ENCODE measurements at places on chromosomes 5 and 9.

DNA sequence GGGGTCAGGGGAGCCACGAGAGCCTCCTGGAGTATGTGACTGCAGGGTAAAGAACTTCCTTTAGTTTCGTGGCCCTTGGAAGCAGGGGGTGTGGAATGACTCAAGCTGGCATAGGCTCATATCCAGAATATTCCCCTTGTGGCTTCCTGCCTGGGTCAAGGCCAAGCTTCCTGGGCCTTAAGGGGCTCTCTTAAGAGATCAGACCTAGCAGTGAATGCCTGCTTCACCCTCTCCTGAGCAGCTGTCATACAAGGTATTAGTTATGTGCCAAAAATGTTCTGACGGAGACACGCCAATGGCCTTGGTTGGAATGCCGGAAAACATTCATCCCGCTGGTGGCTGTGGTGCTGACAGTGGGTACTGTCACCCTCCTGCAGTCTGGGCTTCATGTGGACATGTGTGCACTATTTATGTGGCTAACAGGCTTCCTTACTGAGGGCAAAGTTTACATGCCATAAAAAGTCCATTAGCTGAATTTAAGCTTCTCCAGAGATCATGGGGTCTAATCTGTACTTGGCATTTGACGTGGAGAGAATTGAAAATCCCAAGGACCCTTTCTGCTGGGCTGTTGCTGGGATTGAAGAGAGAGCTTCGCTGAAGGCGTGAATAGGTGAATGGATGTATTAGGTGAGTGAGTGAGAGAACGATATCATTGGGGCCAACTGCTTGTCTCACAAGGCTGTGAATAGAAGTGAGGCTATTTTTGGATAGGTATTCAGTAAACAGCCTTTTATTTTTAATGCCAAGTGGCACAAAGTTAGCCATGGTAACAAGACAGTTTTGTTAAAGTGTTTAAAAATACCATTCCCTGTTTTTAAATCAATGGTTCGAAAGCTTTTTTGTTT lies 156.8 kb downstream of the MACROH2A1 start:
- DNase-seq: peak; percentile 90

DNA sequence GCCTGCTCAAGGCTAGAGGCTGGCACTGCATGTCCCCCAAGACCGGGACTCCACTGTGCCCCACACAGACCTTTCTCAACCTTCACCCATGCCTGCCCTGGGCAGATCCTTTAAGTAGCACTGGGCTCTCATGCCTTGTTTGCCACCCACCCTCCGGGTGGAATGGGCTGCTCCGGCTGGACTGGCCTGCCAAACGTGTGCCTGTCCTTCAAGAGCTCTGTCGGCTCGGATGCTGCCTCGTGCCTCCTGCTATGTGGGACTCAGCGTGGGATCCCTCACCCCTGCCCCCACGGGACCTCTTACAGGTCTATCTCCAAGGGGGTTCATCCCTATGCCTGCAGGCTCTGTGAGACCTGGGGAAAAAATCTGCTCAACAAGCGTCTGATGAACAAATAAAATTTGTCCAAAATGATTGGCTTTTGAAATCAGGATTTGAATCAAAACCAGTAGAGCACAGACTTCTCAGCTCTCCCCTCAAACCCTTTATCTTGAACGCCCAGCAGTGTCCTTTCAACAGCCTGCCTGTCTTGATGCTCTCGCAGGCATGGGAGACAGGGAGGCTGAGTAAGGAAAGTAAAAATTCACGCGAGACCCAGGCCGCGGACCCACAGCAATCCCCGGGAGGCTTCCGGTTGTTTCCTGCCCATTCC lies 56.3 kb downstream of the CRB2 start:
- DNase-seq: no peak

GRCh38 chr5:109690975-109691574 lies 1.3 kb downstream of the MAN2A1 start:
- peak; percentile 82 for DNase-seq

DNA sequence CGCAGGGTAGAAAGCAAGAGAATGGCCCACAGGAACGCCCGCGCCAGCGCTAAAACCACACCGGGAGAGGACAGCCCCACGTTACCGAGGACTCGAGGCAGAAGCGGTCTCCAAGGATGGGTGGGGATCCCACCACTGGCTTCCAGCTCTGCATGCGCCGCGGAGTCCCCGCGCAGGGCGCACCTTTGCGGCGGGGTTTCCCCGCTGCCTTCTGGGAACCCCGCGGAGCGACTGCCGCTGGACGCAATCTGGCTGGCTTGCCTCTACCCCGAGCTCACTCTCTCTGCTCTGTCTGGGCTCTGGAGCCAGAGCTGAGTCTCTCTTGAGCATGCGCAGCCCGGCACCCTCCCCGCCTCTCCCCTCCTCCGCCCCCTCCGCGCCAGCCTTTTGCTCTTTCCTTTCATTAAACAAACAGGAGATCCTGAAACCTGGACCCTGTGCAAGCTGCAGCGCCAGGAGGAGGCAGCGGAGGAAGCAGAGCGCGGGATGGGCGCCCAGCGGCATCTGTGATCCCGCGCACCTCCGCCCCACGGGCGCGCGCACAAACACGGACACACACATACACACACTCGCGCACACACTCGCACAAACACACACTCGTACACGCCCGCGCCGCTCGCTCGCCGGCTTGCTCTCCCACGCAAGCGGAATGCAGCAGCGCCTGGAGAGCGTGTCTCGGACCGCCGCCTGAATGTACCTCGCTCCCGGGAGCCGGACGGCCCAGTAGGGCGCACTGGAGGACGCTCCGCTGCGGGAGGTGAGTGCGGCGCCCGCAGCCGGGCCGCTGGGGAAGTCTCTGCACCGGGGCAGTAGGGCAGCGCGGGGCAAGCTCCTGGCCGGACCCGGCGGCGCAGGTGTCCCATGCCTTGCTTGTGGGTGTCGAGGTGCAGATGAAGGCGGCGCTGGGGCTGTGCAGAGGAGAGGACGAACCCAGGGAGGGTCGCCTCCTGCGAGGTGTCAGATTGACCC lies at the start of gene PLPPR1:
PLPPR1 (plus strand) TSS at position 382 of the 969 bp plus-strand sequence.
- peak; percentile 22 for DNase-seq

GRCh38 chr9:87519461-87519860 lies 21.8 kb downstream of the DAPK1 start:
- no peak for DNase-seq

DNA sequence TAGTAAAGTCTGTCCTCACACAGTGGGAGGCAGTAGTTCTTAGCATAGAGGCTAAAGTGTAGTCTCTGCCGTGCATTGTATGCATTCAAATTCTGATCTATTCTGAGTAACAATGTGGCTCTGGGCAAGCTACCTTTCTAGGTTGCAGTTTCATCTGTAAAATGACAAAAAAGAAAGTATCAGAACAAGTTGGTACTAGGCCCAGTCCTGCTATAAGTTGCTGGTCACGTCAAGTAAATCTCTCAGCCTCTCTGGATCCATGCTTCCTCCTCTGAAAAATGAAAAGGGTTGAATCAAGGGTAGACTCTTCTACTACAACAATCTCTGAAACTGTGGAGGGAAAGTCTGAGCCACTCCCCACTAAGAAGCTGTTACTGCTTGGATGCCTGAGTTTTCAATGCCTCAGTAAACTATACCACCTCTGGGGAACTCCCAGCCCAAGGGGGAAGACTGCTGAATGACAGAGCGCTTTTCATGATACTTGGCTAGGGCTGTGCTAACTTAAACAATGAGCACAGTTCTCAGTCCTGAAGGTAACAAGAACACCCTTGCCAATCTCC lies 34.5 kb upstream of the SPARC start:
- no peak for DNase-seq

DNA sequence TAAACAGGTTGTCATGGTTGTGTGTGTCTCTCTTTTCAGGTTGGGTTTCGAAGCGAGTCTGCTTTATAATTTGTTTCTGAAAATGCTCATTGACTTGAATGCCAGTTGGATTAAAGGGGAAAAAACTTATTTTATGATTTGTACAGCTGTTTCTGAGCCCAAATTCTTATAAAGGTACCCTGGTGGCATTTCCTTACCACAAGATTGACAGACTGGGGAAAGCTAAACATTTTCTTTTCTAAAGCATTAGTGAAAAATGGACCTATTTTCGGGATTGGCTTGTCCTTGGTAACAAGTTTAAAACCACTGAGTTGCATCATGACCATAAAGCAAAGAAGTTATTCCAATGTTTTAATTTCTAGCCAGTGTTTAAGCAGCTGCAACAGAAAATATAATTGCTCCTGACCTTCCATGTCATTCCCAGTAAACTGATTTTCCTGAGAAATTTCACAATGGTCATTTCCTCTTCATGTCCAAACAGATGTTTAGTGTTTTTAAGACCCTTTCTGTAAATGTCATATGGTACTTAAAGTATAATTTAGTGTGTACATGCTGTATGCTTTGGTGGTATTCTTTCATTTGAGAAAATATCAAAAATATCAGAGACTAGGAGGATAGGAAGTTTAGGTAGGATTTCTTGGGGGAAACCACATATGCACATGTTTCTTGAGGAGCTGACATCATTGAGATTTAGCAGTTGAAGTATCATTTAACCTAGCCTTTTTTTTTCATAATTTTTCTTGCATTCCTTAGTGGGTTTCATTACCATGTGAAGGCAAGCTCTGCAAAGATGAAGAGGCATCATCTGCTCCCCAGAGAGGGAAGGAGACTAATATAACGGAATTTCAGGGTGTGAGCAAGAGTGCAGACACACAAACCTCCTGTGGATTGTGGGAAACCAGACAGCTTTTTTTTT lies 667.1 kb upstream of the RGMB start:
- DNase-seq: peak; percentile 76

- DNase-seq: peak; percentile 24
These were observed 89.3 kb downstream of the ALDH1A1 start for GRCh38 chr9:72863456-72864094.

GRCh38 chr5:102583276-102584124 lies 84.7 kb upstream of the SLCO6A1 start:
- peak; percentile 11 for DNase-seq

DNA sequence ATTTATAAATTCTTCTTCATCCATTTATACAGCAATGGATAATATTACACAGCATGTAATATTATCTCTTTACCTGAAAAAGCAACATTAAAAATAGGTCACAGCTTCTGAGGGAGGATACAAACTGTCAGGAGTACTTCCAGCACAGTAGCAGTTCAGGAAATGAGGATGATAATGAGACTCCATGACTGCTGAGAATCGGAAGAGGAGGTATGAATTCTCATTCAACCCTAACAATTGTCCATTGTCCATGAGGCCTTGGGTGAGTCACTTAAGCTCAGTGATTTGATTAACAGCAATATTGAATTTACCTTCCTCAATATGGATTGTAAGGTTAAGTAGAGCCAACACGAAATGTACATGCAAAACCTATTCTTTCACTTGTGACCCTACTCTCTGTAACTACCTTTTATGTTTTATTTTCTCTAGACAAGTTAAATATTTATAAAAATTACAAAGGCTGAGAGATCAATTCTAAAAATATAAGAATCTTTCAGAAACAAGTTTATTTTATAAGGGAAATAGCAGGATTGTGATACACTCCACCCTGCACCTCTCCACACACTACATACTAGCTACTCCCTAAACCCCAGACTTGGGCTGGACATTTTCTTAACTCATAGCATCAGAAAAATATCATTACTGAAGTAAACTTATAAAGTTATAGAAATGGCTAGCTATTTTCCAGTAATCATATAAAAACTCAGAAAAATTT lies 159.1 kb upstream of the ACOT12 start:
- DNase-seq: no peak

- DNase-seq: peak; percentile 11
These were observed 42.9 kb downstream of the DAPK1 start for GRCh38 chr9:87540444-87541105.

DNA sequence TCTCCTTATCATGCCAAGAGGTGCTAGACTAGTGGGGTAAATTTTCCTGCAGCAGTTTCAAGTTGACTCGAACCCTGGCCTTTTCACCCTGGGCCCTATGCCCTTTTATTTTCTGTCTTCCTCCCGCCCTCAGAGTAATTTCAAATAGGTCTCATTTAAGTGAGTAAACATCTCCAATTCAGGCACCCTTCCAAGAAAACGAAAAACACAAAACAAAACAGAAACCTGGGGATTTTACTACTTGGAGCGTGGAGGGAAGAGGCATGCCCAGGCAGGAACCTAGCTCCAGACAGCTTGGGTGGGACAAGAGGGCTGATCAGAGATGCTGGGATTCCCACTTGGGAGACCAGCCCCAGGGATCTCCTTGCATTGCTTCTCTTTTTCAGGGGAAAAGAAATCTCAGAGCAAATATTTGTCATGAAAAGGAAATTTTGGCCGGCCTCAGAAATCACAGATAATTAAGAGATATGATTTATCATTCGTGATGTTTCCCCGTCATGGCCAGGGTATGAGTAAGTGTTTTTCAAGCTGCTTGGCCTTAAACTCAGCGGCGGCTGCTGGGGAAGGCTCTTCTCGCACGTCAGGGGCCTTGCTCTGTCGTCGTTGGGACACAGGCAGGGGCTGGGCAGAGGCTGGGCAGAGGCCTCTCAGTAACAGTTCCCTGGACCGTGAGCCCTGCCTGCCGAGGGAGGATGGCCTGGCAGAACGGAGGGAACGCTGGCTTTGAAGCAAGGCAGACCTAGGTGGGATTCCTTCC lies 248.6 kb upstream of the KLF4 start:
- DNase-seq: peak; percentile 92

DNA sequence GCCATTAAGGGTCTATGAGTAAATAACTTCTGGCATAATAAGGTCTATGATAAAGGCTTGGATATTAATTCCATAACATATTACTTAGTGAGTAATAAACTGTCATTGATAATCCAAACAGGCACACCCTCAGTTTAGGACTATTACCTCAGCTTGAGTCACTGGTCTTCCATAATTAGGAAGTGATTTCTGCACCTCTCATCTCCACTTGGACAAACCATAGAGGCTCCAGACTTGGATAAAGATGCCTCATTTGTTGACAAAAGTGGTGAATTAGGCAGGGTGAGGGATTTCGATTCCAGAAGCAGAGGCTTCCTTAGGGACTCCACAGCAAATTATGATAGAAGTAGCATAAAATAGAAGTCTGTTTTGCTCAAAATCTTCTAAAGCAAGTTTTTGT lies 127.5 kb upstream of the MTAP start:
- DNase-seq: peak; percentile 39

- DNase-seq: no peak
These were observed 128.3 kb downstream of the SLF1 start for GRCh38 chr5:94746731-94747124.

DNA sequence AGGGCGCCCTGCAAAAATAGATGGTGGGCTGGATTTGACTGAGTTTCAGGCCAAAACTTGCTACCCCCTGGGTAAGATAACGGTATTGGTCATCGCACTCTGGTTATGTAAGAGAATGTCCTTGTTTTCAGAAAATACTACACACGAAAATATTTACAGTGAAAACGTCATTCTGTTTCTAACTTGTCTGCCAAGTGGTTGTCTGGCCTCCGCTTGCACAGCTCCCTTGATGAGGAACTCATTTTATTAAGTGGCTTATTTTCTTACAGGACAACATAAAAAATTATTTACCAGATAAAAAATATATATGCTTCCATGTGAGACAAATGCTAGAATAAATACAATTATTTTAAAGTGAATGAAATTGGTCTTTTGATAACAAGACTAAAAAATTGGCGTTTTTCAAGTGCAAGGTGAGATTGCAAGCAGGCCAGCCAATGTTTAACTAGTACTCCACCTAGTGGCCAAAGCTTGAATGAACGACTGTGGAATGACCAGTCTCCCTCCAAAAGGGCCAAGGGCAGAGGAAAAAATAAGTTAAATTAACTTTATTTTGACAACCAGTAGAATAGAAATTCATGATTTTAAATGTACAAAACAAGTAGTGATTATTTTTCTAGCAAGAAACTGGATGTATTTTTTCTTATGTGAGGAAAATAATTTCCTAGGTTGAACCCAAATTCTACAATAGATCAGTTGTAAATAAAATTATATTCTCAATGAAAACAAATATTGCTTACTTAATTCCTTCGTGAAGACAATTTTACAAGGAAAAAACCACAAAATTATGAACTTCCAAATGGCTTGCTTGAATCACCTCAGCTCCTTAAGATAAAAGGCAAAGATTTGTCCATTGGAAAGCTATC lies 93.2 kb downstream of the ZFAND5 start:
- peak; percentile 57 for DNase-seq
